GM23338 (cell line): ENCODE measurements at places on chromosomes 16 and 17.

DNA sequence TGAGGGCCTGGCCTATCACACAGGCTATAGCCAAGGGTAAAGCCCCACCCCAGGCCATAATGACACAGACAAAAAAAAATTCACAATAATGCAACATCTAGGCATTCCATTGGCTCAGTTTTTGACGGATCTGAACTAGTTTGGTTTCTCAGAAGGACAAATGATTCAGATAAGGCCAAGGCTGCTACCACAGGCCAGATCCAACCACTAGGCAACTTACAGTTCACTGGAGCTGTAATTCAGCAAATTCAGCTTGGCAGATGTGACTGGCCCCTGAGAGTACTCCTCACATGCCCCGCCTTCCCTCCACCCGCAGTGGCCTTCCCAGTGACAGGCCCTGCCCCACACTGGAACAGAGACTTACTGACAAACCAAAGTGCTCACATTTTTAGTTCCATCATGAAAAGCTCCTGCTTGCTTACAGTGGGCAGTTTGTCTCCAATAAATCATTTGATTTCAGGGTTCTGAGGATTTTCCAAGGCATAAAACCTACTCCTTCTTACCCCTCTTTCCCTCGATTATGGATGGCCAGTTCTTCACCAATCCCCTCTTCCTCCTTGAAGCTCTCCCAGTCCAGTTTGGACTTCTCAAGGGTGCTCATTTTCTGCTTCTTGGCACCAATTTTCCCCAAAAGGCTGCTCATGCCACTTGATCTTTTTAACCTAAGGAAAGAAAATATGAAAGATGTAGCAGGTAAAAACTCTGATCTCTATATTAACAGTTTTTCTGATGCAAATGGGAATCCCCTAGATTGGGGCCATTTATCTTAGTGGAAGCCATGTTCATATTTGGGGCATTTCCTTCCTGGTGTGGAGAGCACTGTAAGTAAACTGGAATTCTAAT lies 53.3 kb upstream of the BCAR1 start:
- no peak for DNase-seq

DNA sequence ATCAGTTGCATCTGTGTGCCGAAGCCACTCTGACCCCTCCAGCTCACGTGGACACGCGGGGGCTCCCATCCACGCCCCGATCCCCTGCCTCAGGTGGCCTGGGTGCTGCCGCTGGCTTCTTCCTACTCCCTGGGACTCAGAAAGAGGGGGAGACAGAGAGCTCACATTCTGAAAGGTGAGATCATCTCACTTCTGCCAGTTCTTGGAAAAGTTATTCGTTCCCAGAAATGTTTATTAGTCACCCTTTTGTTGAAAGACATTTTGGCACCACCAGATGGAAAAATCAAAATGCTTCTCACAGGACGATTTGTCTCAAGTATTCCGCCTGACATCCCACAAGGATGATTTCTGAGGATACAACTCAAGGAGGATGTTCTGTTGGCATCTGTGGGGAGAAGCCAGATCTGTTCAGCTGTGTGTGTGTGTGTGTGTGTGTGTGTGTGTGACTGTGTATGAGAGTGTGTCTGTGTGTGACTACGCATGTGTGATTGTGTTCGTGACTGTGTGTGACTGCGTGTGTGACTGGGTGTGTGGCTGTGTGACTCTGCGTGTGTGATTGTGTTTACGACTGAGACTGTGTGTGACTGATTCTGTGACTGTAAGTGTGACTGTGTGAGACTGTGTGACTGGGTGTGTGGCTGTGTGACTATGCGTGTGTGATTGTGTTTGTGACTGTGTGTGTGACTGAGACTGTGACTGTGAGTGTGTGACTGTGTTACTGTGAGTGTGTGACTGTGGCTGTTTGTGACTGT lies 207.3 kb downstream of the NTN1 start:
- no peak for DNase-seq

- peak; percentile 99 for DNase-seq
Observed at GRCh38 chr16:85327731-85328675, 215.7 kb upstream of the CIBAR2 start.

DNA sequence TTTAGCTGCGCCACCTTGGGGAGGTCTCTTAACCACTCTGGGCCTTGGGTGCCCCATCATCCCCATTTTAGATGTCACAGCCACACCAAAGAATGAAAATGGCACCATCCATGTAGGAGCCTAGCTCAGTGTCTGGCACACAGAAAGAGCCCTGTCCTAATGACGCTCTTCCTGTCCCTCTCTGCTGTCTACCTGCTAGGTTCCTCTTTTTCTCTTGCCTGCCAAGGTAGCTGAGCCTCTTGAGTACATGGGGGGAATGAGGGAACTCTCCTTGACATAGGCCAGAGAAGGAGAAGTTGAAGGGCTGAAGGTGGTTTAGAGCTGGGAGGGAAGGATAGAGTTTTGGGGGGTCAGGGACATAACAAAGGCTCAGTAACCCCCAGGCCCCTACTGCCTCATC lies 1.8 kb downstream of the RUNDC3A start:
- DNase-seq, result no peak

GRCh38 chr17:62321451-62321850 lies 58.9 kb upstream of the EFCAB3 start:
- DNase-seq, result no peak

- no peak for DNase-seq
Observed at GRCh38 chr17:8869114-8869815, 1.8 kb upstream of the PIK3R6 start.

DNA sequence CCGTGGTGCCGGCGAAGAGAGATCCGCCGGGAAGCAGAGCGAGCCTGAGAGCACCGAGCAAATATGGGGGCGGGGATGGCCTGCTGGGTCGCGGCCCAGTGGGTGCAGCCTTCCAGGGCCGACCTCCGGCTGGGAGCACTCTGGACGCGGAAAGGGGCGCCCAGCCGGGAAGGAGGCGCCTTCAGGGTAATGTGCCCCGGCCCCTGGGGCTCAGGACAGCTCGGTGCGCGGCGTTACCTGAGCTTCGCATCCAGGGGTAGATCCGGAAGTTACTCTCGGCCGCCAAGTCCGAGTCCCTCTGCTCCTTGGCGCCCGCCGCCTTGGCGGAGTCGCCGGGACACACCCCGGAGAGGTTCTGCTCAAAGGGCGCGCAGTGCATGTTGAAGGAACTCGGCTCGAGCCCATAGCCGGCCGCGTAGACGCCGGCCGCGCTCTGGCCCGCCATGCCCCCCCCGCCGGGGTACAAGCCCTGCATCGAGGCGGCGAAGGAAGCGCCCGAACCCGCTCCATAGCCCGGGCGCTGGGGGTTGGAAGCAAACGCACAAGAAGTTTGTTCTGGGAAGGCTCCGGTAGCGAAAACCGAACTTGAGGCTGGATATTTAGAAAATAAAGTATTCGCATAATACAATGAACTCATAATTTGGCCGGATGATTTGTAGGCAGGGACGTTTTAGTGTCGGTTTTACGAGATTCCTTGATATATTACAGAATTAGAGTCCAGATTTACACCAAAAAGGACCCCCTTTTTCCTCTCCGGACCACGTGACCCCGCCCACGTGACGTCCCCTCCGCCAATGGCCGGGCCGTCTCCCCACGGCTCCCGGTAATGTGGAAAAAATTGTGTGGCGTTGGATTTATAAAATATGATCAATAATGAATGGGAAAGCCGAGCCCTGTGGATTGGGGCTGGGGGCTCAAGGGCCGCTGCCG lies at the start of gene HOXB7:
Gene HOXB7, minus strand, starts transcription at position 736 of the 930 bp plus-strand sequence. Its CDS starts 99 bp downstream, at position 637.
- peak; percentile 60 for DNase-seq

GRCh38 chr16:24996301-24996700 lies 18.9 kb downstream of the ARHGAP17 start:
- no peak for DNase-seq

- DNase-seq, result no peak
Observed at GRCh38 chr16:17362946-17363345, 107.8 kb downstream of the XYLT1 start.

DNA sequence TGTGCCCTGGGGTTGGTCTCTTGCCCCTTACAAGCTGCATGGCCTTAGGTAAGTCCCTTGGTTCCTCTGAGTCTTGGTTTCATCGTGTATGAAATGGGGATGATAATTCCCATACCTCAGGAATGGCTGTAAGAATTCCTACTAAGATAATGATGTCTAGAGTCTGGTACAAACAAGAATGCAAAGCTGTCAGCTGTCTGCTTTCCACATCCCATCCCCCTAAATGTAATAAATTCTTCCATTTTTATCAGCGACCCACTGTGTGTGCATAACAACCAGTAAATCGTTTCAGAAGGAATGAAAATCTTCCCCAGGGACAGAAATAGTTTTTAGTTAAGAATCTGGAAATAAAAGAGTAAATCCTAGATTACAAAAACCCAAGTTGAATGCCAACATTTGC lies 95.4 kb downstream of the CPPED1 start:
- no peak for DNase-seq

DNA sequence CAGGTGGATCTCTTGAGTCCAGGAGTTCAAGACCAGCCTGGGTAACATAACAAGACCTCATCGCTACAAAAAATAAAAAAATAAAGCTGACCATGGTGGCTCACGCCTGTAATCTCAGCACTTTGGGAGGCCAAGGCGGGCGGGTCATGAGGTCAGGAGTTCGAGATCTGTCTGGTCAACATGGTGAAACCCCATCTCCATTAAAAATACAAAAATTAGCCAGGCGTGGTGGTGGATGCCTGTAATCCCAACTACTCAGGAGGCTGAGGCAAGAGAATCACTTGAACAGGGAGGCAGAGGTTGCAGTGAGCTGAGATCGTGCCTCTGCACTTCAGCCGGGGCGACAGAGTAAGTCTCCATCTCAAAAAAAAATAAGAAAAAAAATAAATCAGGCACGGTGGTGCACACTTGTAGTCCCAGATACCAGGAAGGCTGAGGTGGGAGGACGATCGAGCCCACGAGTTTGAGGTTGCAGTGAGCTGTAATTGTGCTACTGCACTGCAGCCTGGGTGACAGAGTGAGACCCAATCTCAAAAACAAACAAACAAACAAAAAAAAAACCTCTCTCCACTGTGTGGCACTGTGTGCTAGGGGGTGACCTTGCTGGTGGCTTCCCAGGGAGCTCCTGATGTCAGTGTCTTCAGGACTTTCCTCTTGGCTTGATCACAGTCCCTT lies 19.8 kb upstream of the MAPK3 start:
- DNase-seq, result peak; percentile 50

- no peak for DNase-seq
Observed at GRCh38 chr16:70410734-70411133, 28.2 kb downstream of the ST3GAL2 start.

DNA sequence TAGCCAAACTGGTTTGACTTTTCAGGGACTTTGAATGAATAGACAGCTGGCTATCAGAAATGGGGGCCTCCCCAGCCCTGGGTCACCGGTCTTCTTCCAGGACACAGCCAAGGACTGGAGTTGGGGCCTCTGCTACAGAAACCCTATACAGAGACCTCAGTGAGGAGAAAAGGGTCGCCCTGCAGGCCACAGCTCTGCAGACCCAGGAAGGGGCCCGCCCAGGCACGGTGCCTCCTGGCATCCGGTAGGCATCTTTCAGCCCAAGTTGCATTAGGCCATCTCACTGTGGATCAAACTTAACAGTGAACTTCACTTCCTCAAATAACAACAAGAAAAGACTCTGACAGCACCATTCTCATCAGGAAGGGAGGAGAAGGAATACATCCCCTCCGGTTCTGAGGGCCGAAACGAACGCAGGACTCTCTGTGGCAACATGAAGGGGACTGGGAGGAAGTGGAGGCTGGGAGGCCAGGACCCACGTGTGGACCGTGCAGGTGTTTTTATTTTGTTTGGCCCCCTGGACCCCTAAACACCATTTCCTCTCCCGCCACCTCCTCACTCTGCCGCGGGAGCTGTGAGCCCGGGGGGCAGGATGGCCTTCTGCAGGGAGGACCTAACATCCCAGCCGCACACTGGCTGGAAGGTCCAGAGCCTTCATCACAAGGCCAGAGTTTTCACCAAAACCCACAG lies 7.2 kb downstream of the SLC38A10 start:
- no peak for DNase-seq

DNA sequence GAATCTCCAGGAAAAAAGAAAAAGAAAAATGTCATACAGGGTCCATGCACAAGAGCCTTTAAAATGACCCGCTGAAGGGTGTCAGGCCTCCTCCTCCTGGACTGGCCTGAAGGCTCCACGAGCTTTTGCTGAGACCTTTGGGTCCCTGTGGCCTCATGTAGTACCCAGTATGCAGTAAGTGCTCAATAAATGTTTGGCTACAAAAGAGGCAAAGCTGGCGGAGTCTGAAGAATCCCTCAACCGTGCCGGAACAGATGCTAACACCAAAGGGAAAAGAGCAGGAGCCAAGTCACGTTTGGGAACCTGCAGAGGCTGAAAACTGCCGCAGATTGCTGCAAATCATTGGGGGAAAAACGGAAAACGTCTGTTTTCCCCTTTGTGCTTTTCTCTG lies 845 bp downstream of the STH start:
- DNase-seq, result no peak

- DNase-seq, result peak; percentile 58
Observed at GRCh38 chr16:67154578-67155294, 3.9 kb upstream of the B3GNT9 start.

DNA sequence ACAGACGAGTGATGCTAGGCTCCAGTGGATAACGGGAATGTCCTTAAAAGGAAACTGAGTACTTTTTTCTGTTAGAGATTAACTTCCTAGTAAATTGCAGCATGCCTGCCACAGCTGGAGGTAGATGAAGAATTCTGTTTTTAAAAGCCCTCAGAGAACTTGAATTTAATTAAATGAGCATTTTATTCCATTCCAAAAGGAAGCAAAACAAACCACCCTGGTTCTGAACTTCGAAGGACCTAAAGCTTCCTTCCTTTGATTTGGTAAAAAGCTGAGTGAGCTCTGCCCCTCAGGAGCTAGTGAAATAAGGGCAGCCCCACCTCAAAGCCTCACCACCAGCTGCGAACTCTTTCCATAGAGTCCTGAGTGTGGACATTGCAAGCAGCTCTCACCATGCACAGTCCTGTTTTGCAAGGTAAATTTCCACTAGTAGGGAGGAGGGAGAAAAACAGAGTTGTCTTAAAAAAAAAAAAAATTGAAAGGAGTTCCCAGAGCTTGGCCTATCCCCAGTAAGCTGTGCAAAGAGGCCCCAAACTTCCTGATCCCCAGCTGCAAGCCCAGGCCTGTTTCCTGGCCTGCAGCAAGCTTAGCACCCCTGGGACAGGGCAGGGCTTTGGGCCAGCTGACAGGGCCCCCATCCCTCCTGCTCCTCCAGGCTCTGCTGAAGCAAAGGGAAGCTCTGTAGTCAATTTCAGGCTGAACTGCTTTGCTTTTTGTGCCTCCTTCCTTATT lies 11.2 kb downstream of the CHD9NB start:
- DNase-seq, result peak; percentile 59

- DNase-seq, result peak; percentile 79
Observed at GRCh38 chr17:75764711-75765421, at the start of gene GALK1. Gene GALK1 (minus strand): TSS chr17:75765192. CDS start chr17:75765136, 56 bp downstream.

DNA sequence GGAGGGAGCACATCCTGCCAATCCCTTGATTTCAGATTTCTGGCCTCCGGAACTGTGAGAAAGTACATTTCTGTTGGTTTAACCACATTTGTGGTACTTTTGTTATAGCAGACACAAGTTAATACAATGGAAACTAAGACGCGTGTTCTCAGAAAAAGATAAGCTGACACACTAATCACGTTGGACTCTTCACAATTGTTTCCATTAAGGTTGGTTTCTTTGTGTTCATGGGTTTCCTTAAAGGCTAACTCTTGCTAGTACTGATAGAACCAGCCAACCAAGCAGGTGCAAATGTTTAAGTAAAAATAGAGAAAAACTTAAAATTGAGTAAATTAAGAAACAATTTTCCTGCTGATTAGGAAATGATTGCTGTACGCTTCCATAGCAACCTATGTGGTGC lies 59.4 kb downstream of the CMC2 start:
- no peak for DNase-seq

GRCh38 chr16:47310792-47311211 lies 150.1 kb downstream of the ITFG1 start:
- no peak for DNase-seq

GRCh38 chr16:6892966-6893365 lies 439.7 kb upstream of the RBFOX1 start:
- DNase-seq, result no peak

- DNase-seq, result no peak
Observed at GRCh38 chr16:76222087-76222486, 55.1 kb upstream of the CNTNAP4 start.
